T-helper 9 cell (primary cell): ENCODE measurements at places on chromosomes 2 and 18.

DNA sequence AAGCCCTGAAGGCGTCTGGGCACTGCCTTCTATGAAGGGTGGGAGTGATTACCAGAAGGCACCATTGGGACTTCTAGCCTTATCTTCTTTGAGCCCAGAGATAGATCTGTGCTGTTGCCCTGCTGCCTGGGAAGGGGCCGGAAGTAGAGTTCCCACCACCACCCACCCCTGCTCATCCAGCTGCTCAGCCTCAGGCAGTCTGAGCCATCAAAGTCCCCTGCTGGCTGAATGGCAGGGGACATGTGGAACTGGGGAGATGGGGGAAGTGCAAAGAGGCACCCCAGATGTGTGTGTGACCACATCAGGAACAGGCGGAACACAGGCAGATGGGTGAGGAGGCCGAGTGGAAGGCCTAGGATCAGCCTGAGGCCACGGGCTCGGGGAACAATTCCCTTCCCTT, 3.3 kb upstream of the WNT10A start:
- no peak for DNase-seq

DNA sequence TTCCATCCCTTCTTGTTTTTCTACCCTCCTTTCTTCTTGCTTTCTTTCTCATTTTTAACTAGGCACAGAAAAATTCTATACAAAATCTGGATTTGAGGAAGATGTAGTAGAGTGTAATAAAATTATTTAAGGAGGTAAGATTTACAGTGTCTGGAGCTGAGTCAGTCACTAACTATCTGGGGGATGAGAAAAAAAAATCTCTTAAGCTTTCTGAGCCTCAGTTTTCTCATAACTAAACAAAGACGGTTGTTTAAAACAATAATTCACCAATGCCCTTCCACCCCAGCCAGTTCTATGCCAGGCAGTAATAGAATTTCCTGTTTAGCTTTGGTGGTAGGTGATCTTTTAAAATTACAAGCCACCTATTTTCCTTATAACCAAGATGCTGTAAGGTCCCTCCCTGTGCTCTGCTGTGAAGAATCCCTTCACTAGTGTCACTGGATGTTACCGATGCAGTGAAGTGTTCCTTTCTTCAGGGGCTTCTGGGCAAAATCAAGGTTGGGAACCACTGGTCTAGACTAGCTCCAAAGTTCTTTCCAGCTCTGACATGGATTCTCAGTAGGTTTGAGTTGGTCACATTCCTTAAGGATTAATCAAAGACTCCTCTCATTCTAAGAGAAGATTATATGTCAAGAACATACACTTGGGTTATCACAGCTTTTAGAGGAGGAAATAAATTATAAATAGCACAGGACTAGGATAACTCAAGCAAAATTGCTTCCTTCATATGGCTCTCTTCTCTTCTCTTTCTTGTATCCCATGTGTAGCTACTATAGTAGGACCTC, 289.0 kb downstream of the CDH2 start:
- DNase-seq, result no peak

GRCh38 chr2:30663806-30664205, 143.4 kb downstream of the CAPN13 start:
- no peak for DNase-seq

- no peak for DNase-seq
Observed at GRCh38 chr2:190837952-190838361, 42.7 kb upstream of the GLS start.

DNA sequence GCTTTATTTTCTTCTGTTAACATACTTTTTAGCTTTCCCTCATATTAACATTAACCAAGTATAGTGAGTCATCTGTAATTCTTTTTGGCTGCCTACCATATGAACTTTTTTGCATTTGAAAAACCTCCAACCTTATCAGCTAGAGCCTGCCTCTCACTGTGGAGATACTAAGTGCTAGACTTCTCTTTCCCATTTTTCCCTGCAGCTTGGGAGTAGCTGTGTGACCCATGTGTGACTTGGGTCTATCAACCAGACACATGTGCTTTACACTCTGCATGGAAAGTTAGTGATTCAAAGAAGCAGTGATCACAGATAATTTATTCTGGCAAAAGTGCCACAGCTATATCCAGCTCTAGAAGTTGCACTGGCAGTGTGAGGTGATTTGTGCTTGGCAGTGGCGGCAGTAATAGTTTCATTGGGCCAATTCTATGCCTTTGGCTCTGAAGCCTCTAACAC, 36.3 kb downstream of the PREPL start:
- DNase-seq, result no peak

DNA sequence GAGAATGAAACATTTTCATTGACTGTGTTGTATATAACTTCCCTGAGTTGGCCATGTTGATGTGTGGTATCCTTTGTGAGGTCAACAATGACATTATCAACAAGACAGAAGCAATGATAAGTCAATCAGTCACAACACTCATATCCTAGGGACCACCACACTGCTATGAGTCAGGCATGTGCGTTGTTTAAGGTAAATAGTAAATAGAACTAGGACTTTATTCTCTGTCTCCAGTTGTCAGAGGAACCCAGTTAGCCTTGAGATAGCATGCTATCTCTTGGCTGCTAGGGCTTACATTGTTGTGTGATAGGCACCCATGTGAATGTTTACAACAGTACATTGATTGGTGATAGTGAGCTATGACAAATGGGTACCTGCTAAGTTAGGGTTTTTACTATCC, 37.3 kb downstream of the GPD2 start:
- no peak for DNase-seq

DNA sequence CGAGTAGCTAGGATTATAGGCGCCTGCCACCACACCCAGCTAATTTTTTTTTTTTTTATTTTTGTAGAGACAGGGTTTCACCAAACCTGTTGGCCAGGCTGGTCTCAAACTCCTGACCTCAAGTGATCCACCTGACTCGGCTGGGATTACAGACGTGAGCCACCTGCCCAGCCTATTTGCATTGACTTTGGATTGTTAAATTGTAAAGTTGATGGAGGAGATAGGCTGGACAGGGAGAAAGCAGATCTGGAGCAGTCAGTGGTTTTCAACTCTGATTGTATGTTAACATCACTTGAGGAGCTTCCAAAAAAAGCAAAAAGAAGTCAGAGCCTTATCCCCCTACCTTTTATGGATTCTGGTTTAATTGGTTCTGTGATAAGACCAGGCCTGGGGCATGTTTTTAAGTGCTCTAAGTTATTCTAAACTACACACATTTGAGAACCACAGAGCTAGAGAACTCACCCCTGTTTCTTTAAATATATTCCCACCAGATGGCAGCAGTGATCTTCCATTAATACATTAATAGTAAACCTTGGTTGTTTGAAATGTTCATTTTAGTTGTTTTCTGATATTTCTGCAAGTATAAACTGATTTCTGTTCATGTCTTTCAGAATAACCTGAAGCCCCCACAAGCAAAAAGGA, 7.5 kb downstream of the C2orf49 start:
- no peak for DNase-seq

- no peak for DNase-seq
Observed at GRCh38 chr2:200101922-200102321, 146.5 kb downstream of the MAIP1 start.

GRCh38 chr2:43484323-43484930, 111.4 kb downstream of the THADA start:
- no peak for DNase-seq

- DNase-seq, result no peak
Observed at GRCh38 chr2:179222076-179222475, 42.6 kb downstream of the SESTD1 start.

DNA sequence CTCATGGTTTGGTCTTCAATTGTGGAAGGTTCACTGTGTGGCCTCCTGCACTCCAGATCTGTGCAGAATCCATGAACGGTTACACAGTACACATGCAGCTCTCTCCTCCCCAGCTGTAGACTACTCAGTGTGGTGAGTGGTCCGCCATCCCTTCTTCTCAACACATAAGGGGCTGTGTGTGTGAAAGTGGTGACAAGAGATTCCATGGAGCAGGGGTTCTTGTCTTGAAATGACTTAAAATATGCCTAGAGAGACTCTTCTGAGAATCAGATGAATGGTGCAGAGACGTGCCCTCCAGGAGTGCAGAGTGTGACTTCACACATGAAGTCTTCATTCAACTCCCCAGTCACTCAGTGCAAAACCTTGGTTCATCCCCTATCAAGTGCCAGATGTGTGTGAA, 151.0 kb upstream of the COPS8 start:
- DNase-seq, result no peak

- no peak for DNase-seq
Observed at GRCh38 chr2:23601301-23601965, 216.5 kb downstream of the KLHL29 start.

GRCh38 chr2:128260239-128261138, 58.2 kb downstream of the HS6ST1 start:
- DNase-seq, result no peak

- no peak for DNase-seq
Observed at GRCh38 chr2:160940271-160940670, 220.0 kb upstream of the TANK start.

DNA sequence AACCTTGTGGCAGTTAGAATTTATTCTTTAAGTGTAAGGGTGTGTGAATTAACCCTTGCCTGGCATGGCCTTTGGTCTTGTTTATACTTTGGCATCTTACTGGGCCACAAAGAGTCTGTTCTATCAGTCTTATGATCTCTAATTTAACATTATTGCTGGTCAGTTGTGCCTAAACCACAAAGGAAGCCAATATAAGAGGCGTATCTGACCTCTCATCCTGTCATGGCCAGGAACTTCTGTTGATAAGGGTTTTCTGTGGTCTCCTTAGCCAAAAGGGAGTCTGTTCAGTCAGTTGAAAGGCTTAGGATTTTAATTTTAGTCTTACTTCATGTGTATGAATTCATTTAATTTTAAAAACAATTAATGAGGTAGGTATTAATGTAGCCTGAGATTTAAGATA, 127.2 kb downstream of the LRRTM4 start:
- DNase-seq, result no peak

GRCh38 chr2:9194352-9194751, 12.3 kb upstream of the ASAP2 start:
- no peak for DNase-seq

- DNase-seq, result no peak
Observed at GRCh38 chr18:35110059-35110458, 68.8 kb downstream of the MAPRE2 start.

DNA sequence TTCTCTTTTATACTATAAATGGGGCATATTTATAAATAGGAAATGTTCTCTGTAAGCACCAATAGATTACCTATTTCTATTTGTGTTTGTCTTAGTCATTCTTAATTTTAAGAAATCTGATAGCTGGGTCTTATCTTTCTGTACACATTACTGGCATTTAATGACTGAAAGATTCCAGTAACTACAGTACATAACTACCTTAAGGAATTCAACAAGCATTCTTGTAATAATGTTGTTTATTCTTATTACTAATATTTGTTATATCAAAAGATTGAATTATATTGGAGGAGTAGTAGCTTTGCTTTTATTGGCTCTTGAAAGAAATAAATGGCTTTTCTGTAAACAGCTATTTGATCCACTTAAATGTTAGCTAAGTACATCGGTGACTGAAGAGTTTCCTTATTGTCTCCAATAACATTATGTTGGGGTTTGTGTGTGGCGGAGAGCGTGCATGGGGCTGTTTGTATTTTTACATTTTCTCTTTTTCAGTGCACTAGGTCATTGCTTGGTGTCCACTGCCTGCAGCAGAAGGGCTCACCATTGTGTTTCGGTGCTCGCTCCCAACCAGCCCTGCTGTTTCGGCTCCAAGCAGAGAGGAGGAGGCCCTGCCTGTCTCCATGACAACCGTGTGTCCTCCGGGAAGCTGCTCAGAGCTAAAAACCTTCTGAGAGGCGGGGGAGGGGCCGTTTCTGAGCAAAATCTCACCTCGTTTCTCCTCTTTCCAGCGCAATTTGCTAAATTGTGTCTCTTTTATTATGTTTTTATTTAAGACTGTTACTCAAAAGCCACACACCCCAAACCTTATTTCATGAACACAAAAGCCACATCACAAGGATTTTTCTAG, 112.5 kb upstream of the SLC38A11 start:
- DNase-seq, result no peak

- DNase-seq, result no peak
Observed at GRCh38 chr2:69477627-69478026, 40.4 kb upstream of the NFU1 start.

DNA sequence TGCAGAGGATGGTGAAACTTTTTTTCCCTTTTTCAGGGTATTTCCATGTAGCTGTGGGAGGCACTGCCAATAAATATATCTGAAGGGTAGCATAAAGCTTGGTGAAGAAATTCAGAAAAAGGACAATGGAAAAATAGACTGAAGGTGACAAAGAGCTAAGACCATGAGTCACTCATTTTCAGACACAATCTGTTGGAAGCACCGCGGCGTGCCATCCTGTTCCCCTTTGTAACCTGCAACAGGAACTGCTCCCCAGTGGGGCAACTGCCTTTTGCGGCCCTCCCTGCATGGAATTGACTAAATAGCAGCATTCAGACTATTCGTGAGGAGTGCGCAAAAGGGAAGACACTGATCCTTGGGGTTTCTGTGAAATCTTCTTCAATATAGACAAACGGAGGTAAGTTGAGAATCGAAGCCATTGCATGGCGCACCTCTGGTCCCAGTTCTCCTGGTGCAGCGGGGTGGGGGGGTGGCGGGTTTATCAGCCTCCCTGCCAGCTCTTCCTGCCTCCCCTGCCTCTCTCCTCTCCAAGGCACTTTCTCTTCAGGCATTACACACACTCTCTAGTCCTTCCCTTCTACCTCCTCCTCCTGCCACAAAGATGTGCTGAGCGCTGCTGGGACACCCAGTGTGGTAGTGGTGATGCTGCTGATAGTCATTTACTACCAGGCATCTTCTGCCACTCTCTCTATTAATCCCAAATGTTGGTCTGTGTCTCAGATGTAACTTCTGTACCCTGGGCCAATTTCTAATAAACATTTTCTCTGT, 126.2 kb upstream of the TMEM200C start:
- no peak for DNase-seq

DNA sequence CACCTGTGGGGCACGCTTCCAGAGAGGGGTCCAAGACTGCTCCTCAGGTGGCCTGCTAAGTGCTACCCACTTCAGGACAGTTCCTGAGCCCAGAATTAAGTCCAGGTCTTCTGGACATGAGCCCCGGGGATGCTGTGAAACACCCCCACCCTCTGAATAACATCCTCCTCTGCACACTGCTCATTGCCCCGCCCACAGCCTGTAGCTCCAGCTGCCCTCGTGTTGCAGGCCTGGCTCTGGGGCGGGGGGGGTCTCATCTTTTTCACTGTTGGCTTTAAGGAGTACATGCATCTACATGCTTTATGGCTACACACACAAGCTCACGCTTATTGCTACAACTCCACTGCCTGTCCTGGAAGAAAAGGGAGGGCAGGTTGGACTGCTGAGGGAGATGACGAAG, 92.8 kb downstream of the PTGR3 start:
- DNase-seq, result no peak

- no peak for DNase-seq
Observed at GRCh38 chr18:59148192-59148591, 8.5 kb downstream of the SEC11C start.

DNA sequence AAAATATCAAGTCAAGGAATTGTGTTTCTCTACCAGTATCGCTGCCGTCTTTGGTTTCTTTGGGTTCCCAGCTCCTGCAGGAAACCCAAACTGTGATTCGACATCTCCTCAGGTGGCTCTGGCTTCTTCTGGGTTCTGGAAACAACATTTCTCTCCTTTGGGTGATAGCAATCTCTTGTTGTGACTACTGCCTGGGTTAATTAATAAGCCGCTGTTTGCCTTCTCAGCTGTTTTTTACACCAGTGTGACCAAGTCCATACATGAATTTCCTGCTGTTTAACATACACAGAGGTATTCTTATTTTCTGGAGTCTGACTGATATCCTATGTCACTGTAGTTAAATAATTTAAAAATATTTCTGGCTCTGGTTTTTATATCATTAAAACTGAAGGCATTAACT, 112.5 kb upstream of the DCC start:
- DNase-seq, result no peak
